ENCODE measurements at places on chromosomes 16 and 17.
A peak's percentile ranks its signal among the peaks of the same experiment; 100 is the strongest.

DNA sequence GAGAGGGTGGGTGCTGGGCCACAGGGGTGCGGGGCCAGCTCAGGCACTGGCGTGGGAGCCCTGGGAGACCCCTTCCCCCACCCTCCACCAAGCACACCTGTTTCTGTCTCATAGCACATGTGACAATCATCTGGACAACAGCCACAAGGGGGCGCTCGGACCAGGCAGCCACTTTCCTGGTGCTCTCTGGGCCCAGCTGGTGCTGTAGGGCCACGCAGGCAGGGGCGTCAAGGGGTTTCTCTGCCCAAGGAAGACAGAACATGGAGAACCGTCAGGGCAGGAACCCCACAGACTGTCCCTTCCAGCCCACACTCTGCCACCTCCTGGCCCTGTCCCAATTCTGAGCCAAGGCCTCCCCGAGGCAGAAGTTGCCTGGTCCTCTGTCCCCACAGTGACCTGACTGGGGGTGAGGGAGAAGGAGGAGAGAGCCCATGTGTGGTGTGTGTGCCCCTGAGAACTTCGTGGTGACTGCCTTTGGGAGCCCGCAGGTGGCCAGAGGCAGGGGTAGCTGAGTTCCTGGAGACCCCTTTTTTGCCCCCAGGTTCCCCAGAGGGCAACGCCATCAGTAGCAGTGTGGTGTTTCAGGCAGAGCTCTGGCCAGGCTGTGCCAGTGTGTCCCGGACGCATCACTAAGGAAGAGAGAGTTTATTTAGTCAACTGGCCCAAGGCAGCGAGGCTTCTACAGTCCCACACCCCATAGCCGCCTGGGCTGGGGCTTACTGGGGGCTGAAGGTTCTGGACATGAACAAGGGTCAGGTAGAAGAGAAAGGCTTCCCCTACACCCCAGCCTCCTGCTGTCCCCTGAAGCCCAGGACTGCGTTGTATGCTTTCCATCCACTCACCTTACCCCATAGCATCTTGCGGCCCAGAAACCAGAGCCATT, 3.1 kb upstream of the SETD6 start:
- peak; percentile 55 for DNase-seq

GRCh38 chr17:45782889-45783592, 1.1 kb upstream of the CRHR1 start:
- DNase-seq = peak; percentile 50

- no peak for DNase-seq
Measured at GRCh38 chr17:12580640-12581039, 85.0 kb upstream of the MYOCD start.

DNA sequence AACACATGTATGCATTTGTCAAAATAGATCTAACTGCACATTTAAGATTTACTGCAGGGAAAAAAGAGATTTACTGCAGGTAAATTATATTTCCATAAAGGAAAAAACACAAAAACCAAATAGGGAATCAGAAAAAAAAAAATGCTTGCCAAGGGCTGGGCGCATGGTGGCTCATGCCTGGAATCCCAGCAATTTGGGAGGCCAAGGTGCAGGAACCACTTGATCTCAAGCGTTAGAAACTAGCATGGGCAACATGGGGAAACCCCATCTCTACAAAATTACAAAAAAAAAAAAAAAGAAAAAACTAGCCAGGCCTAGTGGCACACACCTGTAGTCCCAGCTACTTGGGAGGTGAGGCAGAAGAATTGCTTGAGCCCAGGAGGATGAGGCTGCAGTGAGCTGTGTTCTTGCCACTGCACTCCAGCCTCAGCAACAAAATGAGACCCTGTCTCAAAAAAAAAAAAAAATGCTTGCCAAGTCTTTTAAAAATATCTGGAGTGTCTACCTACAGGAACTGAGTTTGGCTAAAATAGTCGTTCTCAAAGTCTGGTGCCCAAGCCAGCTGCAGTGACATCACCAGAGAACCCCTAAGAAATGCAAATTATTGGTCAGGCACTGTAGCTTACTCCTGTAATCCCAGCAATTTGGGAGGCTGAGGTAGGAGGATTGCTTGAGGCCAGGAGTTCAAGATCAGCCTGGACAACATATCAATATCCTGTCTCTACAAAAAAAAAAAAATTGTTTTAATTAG, 17.5 kb downstream of the TRIM25 start:
- no peak for DNase-seq

GRCh38 chr17:81685108-81685507, 1.3 kb downstream of the HGS start:
- DNase-seq = no peak

DNA sequence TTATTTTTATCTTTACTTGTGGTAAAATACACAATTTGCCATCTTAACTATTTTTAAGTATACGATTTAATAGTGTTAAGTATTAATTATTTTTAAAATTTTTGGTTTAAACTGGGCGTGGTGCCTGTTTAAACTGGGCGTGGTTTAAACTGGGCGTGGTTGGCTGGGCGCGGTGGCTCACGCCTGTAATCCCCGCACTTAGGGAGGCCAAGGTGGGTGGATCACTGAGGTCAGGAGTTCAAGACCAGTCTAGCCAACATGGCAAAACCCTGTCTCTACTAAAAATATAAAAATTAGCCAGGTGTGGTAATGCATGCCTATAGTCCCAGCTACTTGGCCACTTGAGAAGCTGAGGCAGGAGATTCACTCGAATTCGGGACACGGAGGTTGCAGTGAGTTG, 4.0 kb upstream of the CCDC43 start:
- DNase-seq = no peak

GRCh38 chr16:24514096-24514495, 25.3 kb upstream of the RBBP6 start:
- no peak for DNase-seq

- no peak for DNase-seq
Measured at GRCh38 chr16:87297918-87298631, 19.1 kb downstream of the C16orf95 start.

GRCh38 chr17:50093807-50094206, 1.3 kb upstream of the PDK2 start:
- DNase-seq = no peak

GRCh38 chr17:57356153-57356718, 99.9 kb downstream of the MSI2 start:
- DNase-seq = peak; percentile 61

GRCh38 chr16:89444151-89444723, 46.1 kb downstream of the ANKRD11 start:
- peak; percentile 20 for DNase-seq

GRCh38 chr17:61467416-61468262, 15.4 kb downstream of the TBX4 start:
- no peak for DNase-seq

- DNase-seq = no peak
Measured at GRCh38 chr16:67683767-67684166, 17.2 kb downstream of the C16orf86 start.

DNA sequence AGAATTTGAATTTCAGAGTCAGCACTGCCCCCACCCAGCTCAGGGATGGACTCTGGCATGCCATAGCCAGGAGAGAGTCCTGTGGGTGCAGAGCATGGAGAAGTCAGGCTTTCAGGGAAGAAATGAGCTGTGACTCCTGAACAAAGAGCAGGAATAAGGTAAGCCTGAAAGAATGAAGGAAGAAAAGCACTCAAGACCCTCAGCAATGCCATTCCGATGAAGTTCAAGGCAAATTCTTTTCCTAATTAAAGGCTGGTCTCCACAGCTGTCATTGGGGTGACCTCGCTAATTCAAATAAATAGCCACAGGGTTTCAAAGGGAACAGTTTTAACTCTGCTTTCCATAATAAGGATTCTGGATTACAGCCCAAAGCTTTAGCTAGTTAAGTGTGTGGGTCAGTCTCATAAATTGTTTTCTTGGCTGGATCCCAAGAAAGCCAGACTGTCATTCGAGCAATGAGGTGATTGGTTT, 31.7 kb downstream of the TOM1L2 start:
- no peak for DNase-seq

GRCh38 chr17:42010898-42011516, 6.2 kb downstream of the DNAJC7 start:
- DNase-seq = no peak

DNA sequence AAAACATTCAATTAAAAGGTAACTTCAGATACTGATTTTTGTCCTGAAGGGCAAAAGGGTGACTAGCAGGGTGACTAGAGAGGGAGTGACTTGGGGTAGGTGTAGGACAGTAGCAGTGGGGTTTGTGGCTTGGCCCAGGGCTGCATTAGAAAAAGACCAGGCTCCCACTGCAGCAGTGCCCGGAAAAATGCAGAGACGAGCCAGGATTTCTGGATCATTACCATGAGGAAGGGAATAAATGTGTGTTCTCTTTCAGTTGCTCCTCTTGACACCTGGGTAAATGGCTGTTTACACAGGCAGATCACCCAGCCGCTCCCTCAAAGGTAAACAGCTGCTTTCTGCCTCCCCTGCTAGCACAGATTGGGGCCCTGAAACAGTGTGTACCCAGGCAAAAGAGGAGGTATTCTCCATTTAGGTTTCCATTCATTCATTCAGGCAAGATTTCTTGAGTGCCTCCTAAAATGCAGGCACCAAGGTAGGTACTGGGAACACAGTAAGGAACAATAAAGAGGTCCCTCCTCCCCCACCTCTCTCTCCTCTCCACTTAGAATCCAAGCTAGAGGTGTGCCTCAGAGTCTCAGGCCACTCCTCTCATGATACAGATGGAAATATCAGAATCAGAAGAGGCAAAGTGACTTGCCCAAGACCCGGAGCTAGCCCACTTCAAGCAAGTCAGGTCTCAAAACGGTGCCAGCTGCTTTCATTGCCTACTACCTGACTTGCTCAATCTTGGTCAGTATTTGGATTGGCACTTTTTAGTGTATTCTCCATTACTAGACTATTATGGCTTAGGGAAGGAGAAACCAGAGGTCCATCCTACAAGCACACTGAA, 15.2 kb upstream of the TOX3 start:
- DNase-seq = peak; percentile 68

- DNase-seq = peak; percentile 46
Measured at GRCh38 chr17:30824002-30824355, 513 bp downstream of the CRLF3 start.

DNA sequence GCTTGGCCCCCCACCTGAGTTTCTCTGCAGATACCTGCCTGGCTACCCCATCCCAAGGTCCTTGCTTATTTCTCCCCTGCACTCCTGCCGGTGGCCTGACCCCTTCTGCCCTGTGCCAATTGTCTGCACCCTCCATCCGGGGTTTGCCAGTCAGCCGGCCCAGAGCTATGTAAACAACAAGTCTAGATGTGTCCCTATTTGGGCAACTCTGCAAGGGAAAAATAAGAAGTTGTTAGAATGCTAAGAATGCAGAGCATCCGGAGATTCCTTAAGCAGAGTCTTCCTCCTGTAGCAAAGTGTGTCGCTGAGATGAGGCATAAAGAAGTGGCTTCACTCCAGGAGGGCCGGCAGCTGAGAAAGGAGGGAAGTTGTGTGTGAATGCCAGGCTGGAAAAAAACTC, 46.6 kb downstream of the RGS9 start:
- DNase-seq = no peak

DNA sequence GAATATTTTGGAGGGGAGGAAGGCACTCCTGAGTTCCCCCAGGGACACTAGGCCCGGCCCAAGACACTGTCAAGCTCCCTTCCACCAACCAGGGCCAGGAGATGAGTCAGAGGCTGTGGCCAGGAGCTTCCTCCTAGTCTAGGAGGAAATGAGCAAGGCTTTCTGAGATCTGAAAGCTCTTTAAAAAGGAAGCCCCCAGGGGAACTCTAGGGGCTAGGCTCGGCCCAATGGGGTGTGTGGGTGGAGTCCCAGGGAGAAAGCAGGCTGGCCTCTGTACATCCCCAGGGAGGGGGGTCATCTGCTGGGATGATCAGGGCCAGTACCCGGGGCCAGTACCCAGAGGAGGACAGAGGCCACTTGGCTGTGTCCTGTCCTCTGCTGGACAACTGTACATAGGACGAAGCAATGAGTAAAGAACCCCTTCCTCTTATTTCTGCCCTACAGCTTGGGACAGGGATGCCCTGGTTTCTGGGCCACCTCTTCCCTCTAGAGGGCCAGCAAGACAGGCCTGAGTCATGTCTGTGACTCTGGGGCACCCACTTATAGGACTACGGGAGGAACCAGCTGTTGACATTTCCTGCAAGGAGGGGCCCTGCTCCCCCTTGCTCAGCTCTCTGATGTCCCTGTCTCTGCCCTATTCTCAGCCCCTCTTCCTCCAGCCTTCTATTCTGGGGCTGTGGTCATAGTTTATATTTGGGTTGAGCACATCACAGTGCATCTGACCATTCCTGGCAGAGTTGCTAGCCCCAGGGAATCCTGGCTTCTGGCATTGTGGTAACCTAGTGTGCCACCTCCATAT, 2.7 kb downstream of the FHOD1 start:
- no peak for DNase-seq

DNA sequence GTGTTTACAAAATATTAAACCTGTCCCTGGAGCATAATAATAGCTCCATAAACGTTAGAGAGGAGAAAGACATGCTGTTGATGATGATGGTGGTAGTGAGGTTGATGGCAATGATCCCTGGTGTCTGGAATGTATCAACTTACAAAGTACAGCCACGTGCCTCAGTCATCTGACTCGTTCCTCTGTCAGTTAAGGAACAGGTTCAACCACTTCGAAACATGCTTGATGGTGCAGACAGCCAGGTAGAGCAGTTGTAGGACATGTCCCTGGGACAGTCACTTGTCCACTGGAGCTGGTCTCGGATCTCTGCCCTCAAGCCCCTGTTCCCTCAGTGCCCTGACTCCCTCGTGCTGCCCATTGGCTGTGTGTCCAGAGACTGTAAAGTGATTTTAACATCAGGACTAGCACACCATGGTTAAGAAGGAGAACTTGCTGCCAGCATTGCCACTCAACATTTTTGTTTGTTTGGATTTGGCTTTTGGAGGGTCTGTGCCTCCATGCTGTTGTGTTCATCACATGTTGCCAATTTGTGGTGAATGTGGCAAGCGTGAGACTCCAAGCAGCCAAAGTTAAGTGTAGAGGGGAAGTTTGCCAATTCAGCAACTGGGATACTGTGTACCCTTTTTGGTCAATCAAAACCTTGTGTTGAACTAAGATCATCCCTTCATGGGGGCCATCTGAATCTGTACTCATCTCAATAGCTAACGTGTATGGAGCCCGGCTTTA, 16.3 kb upstream of the SALL1 start:
- DNase-seq = no peak

- DNase-seq = no peak
Measured at GRCh38 chr17:14303343-14304221, 2.7 kb downstream of the HS3ST3B1 start.

- peak; percentile 79 for DNase-seq
Measured at GRCh38 chr17:54967621-54968261, 713 bp downstream of the COX11 start.

- no peak for DNase-seq
Measured at GRCh38 chr17:74697515-74697914, 15.2 kb downstream of the CD300LF start.
